Spinal cord (tissue), 10 donors: ENCODE measurements at places on chromosomes 7 and 10.

DNA sequence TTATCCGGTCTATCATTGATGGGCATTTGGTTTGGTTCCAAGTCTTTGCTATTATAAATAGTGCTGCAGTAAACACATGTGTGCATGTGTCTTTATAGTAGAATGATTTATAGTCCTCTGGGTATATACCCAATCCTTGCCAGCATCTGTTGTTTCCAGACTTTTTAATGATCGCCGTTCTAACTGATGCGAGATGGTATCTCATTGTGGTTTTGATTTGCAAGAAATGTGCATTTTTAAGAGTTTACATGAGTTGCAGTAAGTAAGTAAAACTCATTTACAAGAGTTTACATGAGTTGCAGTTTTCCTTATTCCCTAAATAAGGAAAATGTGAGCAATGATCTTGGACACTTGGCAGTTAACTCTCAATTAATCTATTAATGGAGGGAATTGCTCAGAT lies 312.1 kb downstream of the LHFPL3 start:
- no peak for DNase-seq

DNA sequence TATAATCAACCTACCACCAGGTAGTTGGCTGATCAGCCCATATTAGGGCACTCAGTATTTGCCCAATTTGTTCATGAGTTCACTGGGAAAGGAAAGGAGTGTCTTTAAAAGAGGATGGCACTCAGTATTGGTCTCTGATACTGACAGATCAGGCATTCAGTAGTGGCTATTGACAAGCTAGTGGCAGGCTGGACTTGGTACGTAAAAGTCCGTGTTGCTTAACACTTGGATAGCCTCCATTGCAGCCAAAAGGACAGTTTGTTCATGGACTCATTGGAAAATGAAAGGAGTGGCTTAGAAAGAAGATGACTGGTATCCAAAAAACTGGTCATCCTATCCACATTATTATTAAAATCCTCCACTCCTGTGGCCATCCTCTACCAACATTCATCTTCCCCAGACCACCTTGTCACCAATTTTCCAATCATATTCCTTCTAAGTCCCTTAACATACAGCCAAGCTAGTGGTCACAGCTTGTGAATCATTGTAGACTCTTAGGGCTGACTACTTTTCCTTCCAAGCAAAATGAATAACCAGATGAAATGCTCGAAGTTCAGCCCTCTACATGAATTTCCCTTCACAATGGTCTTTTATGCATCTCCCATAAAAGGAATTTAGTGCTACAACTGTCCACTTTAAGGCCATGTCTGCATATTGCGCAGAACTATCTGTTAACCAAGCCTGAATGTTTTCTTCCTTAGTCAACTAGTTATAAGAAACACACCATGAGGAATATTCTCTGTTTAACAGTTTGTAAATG lies 78.6 kb upstream of the MAGI2 start:
- no peak for DNase-seq

GRCh38 chr7:69622960-69623359 lies 24.7 kb downstream of the AUTS2 start:
- no peak for DNase-seq

GRCh38 chr7:47719675-47720074 lies 137.8 kb upstream of the TNS3 start:
- no peak for DNase-seq

DNA sequence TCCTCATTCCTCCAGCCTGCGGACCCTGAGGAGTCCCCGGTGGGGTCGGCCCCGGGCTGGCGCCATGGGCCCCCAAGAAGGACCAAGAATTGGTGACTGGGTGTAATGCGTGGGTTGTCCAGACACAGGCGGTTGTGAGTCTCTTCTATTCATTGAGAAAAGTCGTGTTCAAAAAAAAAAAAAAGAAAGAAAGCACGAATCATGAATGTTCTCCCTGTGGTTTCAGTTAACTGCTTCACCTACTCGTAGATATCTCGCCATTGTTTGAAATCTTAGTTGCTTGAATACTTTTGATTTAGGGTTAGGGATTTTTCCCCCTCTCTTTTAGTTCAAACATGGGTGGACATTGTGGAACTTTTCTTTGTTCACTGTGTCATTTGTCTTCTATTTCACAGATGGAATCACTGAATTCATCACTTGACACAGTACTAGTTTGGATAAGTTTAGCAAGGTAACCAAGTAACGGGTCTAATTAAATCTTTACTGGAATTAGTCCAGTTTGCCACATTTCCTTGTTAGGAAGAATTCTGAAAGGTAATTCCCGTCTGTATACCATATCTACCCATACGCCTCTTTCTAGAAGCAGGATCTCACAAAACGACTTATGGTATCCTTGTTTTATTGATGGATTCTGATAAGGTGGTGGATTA lies 775 bp downstream of the STARD3NL start:
- no peak for DNase-seq

GRCh38 chr7:154777023-154777422 lies 225.9 kb downstream of the PAXIP1 start:
- DNase-seq = no peak

GRCh38 chr10:79608505-79609375 lies 2.0 kb upstream of the SFTPA1 start:
- DNase-seq = no peak

DNA sequence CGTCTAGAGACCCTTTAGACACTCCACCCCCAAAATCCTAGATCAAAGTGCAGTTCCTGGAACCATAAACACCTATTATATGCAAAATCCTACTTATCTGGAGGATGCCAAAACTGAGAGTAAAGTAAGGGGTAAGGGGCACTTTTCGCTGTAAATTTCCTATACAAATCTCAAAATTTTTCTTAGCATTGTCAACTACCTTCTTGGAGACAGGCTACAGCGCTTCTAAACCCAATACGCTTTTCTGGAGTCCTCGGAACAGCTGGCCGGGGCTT lies 10.4 kb downstream of the TWIST1 start:
- DNase-seq = no peak

GRCh38 chr7:27172315-27172774 lies 1.8 kb downstream of the HOXA10 start:
- DNase-seq = no peak

GRCh38 chr7:99253369-99253768 lies 19.3 kb upstream of the MYH16 start:
- DNase-seq = no peak
